ENCODE measurements at places on chromosomes 5 and 9.

- DNase-seq: no peak
These were observed 2125.8 kb downstream of the MAT2B start for GRCh38 chr5:165631235-165631634.

DNA sequence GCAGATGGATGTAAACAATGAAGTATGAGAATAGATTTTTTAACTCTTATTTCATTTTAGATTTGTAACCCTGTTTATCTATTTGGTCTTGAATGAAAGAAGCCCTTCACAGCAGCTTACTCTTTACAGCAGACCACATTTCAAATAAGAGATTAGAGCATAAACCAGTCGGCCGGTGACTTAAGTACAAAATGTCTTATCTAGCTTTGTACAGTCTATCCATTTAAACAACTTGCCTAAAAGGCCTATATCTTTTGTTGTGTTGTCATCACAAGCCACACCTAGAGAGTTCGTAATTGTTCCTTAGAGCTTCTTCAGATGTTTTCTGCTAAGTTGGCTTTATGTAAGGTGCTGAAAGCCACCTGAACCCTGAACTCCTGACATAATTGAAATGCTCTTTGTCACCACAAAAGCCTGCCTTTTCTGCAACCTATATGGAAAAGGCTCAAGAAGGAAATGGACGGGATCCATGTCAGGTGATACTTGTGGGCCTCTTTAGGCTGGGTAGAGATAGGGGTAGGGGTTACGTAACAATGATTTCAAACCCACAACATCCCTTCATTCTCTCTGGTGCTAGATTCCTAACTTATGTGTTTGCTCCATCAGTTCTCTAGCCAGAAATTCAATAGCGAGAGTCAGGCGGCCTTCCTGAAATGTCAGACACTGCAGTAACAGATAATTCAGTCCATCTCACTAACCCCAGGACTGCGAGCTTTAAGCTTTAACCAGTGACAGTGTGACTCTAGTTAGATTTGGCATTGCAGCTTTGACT is 162.5 kb downstream of the CD180 start:
- DNase-seq: no peak

- no peak for DNase-seq
These were observed 33.4 kb upstream of the ARAP3 start for GRCh38 chr5:141715346-141715905.

GRCh38 chr5:74096325-74096724 is 470.3 kb downstream of the ARHGEF28 start:
- DNase-seq: no peak

DNA sequence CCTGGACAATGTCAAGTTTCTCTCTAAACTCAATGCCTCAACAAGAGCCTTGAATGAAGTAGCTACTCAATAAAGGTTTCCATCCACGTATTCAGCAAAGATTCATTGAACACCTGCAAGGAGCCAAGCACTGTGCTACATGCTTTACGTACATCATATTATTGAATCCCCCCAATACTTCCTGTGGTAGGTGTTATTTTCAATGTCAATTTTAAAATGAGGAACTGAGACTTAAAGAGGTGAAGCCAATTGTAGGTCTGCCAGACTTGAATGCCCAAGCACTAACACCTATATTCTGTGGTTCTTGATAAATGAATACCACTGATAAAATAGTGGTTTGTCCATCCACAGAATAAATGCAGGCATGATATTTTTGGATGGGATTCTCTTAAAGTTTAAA is 162.3 kb downstream of the DRD1 start:
- DNase-seq: no peak

DNA sequence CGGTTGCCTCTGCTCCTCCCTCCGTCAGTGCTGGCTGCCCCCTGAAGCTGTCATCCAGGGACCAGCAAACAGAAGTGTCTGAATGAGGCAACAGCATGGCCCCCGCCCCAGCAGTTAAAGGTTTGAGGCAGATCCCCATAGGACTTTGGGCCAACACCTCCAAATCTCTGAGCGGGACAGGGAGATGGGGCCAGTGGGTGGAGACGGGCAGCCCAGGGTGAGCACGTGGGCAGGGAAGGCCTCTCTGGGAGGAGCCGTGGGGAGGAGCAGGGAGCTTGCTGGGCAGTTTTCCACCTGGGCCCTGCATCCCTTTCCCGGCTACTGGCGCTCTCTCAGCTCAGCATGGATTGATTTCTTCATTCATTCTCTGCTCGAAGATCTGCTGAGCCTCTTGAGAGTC is 39.1 kb upstream of the NOTCH1 start:
- no peak for DNase-seq

GRCh38 chr9:123395689-123396511 is 39.9 kb downstream of the CRB2 start:
- DNase-seq: no peak

- DNase-seq: no peak
These were observed 14.1 kb upstream of the SPDL1 start for GRCh38 chr5:169569513-169569912.

All from stimulated activated CD4-positive, alpha-beta T cell treated with anti-CD3 and anti-CD28 coated beads, TNF-alpha, amount 100 ng/mL, for 4 hours (primary cell).